ENCODE measurements at places on chromosomes 6 and 20. TPM values are rescaled to one million over a fixed set of nuclear protein-coding genes. Genes with fewer than 3 reads are reported as not detected.

The KHDRBS2 gene
- 5.5 TPM for polyA plus RNA-seq

The TASP1 gene
- 4.5 TPM for polyA plus RNA-seq

The NFATC2 gene
- polyA plus RNA-seq: 0.27 TPM

DNA sequence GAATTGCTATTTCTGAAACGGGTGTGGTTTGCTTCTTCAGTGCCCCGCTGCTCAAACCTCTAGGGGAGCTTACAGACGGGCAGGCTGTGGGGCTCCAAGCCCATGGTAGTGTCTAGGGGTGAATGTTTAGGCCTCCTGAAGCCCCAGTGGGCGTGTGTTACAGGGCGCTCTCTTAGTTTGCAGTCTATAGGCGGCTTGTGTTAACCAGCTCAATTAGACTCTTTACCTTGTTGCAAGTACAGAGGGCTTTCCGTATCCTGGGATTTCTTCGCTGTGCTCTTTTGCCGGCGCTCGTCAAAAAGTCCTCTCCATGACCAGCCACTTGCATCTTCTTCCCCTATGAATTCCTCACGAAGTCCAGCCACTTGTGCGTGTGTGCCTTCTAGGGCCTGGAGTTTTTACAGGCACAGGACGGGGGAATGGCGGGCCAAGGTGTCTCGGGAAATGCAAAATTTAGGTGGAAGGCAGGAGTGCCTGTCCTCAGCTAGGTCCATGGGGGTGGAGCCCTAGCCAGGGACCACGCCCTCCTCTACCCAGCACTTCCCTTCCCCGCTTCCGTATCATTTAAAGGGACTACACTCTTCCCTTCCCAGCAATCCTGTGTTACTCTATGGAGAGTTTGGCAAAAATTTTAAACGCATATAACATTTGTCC lies 94.5 kb downstream of the HTR1B start:
- peak; percentile 15 for DNase-seq

GRCh38 chr20:63322933-63323273 lies 29.9 kb downstream of the COL20A1 start:
- no peak for DNase-seq

DNA sequence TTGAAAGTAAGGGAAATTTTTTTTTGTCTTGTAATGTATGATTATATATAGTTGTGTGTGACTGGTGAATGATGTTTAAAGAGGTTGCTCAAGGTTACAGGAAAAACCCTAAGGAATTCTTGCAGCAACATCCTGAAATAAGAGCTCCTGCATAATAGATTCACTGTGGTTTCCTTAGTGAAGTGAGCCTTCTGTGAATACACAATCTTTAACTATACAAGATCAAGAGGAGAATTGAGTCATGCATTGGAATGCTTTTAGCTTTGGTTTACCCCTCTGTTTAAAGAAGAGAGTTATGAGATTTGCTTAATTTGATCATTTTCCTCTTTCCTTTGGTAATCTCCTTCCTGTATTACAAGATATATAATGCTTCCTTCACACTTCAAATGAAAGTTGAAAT lies 141.6 kb upstream of the EYA4 start:
- no peak for DNase-seq

DNA sequence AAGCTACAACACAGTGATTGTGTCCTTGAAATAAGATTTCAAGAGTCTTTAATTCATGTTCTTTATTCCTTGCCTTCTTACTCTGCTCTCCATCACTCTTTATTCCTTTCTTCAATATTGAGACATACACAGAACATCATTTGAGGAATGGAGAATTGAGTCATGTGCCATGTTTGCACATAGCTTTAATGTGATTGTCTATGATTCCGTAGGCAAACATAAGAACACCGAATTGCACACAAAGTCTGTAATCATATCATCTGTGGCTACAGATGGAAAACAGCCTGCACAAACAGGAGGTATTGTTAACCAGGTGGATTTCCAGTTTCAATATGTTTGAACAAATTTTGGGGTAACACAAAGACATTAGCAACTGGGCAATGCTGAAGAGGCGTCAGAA lies 571.6 kb upstream of the GJE1 start:
- no peak for DNase-seq

Data from H1 (cell line).